Mesendoderm (in vitro differentiated cells): ENCODE measurements at places on chromosomes 12 and 14.

DNA sequence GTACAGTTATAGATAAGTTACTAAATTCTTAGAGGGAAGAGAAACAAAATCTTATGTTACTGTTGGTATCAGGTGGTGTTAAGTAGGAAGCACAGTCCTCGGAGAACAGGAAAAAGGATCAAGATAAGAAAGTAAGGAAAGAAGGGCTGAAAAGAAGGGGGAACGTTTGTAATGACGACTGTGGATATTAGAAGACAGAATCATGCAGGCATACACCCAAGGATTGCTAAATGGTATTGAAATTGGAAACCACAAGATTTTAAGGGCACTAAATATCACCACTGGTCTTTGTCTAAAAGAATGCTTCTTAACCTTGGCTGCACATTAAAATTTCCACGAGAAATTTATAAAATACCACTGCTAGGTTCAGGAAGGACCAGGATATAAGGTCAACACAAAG is 34.1 kb upstream of the ERGIC2 start:
- H3K4me3 ChIP-seq: no peak overlapping the region
- no peaks in the 10 kb centered on the region for H3K27me3 ChIP-seq
- H3K4me1 ChIP-seq: no peaks in the 10 kb centered on the region
- H3K36me3 ChIP-seq: no peaks in the 10 kb centered on the region
- no peak overlapping the region for H3K27ac ChIP-seq

- no peaks in the 10 kb centered on the region for H3K36me3 ChIP-seq
- no peaks in the 10 kb centered on the region for H3K27me3 ChIP-seq
- no peak overlapping the region for H3K27ac ChIP-seq
- DNase-seq: peak; percentile 58
- H3K4me1 ChIP-seq: no peaks in the 10 kb centered on the region
- H3K4me3 ChIP-seq: no peak overlapping the region
Observed at GRCh38 chr12:9049520-9050133, 60.3 kb downstream of the KLRG1 start.

- no peak overlapping the region for H3K27ac ChIP-seq
- no peaks in the 10 kb centered on the region for H3K36me3 ChIP-seq
- no peaks in the 10 kb centered on the region for H3K4me1 ChIP-seq
- H3K27me3 ChIP-seq: no peaks in the 10 kb centered on the region
- no peak overlapping the region for H3K4me3 ChIP-seq
Observed at GRCh38 chr14:89125216-89125615, 291.8 kb downstream of the FOXN3 start.

DNA sequence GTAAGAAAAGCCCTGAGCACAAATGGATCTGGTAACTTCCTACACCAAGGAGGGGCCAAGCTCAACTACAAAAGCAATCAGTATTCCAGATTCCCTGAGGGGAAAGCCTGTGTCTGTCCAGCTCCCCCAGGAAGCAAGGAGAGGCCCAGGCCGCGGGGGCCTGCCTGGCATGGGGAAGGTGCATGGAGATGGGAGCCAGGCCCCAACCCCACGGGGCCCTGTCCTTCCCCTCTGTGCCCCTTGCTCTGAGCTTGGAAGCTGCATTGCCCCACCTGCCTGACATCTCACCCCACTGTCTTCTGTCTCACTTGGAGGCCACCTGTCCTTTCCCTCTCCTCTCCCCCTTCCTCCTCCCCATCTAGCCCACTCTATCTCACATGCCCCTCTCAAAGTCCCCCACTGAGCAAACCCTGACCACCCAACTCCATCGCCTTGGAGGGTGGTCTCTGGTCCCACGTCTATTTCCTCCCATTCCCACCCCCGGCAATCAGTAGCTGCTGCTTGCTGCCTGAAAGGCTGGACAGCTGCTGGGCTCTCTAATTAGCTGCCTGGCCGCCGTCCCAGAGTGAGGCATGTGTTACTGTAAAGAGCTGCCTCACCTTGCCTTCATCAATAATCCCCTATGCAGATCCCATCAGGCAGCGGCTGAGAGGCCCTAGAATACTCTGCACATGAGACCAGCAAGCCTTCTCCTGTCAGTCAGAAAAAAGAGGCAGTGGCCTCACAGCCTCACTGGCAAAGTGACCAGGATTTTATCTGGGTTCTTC is 3.4 kb upstream of the TMEM229B start:
- no peaks in the 10 kb centered on the region for H3K27me3 ChIP-seq
- H3K36me3 ChIP-seq: no peaks in the 10 kb centered on the region
- peaks cover 7% of the 10 kb centered on the region for H3K4me1 ChIP-seq
- H3K27ac ChIP-seq: no peak overlapping the region
- DNase-seq: peak; percentile 59

DNA sequence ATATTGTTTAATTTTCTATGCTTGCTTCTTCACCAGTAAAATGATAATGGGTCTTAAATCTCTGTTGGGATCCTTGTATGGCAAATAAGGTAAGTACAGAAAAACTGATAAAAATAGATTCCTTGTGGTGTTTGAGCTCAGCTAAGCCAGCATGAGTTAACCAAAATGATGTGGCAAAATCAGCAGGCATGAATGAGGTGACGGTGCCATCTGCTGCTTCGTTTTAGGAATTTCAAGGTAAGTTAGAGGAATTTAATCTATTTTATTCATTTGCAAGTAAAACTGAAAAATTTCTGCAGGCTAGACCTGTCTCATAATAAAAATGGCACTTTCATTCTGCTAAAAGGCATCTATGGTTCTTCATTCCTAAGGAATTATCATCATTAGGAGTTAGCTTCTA is 10.0 kb upstream of the CLEC7A start:
- no peaks in the 10 kb centered on the region for H3K27me3 ChIP-seq
- H3K4me3 ChIP-seq: no peak overlapping the region
- H3K4me1 ChIP-seq: no peaks in the 10 kb centered on the region

DNA sequence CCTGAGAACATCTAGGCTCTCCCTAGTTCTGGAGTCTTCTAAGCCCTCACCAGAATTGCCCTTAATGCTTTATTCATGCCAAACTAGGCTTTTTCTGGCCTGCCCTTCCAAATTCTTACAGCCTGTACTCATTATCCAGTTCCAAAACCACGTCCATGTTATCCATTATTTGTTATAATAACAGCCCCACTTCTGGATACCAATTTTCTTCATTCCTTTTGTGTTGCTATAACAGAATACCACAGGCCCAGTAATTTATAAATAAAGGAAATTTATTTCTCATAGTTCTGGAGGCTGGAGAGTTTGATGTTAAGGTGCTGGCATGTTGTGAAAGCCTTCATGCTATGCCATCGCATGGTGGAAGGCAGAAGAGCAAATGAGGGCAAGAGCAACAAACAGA is 68.0 kb upstream of the AMIGO2 start:
- no peak overlapping the region for H3K27ac ChIP-seq
- H3K4me3 ChIP-seq: no peak overlapping the region
- H3K36me3 ChIP-seq: no peaks in the 10 kb centered on the region
- no peaks in the 10 kb centered on the region for H3K27me3 ChIP-seq

GRCh38 chr12:17528394-17528793 is 561.6 kb downstream of the RERGL start:
- H3K27me3 ChIP-seq: no peaks in the 10 kb centered on the region
- DNase-seq: peak; percentile 71
- H3K4me1 ChIP-seq: no peaks in the 10 kb centered on the region
- no peak overlapping the region for H3K4me3 ChIP-seq

GRCh38 chr14:104264495-104265265 is 126.3 kb downstream of the KIF26A start:
- no peak for DNase-seq
- no peaks in the 10 kb centered on the region for H3K4me1 ChIP-seq
- no peaks in the 10 kb centered on the region for H3K27me3 ChIP-seq
- H3K36me3 ChIP-seq: no peaks in the 10 kb centered on the region

DNA sequence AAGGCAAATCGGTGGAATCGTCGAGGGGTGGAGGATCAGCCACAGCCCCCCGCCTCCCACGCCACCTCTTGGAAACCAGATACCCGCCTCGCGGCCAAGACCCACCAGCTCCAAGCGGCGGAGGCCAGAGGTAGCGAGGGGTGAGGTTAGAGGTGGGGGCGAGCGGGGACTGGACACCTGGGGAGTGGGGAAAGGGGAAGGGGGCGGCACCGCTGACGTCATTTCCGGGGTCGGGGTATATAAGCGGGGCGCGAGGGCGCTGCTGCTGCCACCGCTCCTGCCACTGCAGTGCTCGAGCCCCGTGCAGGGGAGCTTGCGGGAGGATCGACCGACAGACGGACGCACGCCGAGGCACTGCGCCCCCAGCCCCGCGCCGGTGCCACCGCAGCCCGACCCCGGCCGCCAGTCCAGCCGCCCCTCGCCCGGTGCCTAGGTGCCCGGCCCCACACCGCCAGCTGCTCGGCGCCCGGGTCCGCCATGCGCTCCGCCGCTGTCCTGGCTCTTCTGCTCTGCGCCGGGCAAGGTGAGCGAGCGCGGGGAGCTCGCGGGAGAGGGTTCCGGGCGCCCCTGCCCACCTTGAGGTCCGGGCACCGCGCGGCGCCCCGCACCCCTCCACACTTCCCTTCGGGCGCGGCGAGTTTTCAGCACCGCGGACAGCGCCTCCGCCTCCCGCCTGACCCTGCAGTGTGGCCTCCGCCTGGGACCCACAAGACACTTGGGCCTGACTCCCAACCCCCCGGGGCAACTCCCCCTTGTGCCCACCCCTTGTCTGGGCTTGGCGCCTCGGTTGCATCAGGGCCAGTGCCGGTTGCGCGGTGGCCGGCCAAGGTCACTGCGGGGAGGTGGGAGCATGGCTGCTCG is at the start of gene CHGA:
Gene CHGA, plus strand, starts transcription at position 268 of the 861 bp plus-strand sequence. Its CDS starts 210 bp downstream, at position 478.
- peaks cover 2% of the 10 kb centered on the region for H3K4me1 ChIP-seq
- no peak within 1 kb of the TSS for H3K27ac ChIP-seq
- H3K36me3 ChIP-seq: no peaks in the 10 kb centered on the region
- H3K4me3 ChIP-seq: peak within 1 kb of the TSS; percentile 39

GRCh38 chr12:8860165-8860961 is 37.9 kb downstream of the A2ML1 start:
- H3K27me3 ChIP-seq: no peaks in the 10 kb centered on the region
- no peak overlapping the region for H3K4me3 ChIP-seq
- H3K27ac ChIP-seq: no peak overlapping the region
- H3K4me1 ChIP-seq: no peaks in the 10 kb centered on the region
- no peaks in the 10 kb centered on the region for H3K36me3 ChIP-seq
- peak; percentile 91 for DNase-seq

GRCh38 chr12:113416091-113416754 is 6.0 kb upstream of the SDSL start:
- H3K4me1 ChIP-seq: no peaks in the 10 kb centered on the region
- H3K27me3 ChIP-seq: no peaks in the 10 kb centered on the region
- no peak overlapping the region for H3K4me3 ChIP-seq
- H3K36me3 ChIP-seq: no peaks in the 10 kb centered on the region
- H3K27ac ChIP-seq: no peak overlapping the region

DNA sequence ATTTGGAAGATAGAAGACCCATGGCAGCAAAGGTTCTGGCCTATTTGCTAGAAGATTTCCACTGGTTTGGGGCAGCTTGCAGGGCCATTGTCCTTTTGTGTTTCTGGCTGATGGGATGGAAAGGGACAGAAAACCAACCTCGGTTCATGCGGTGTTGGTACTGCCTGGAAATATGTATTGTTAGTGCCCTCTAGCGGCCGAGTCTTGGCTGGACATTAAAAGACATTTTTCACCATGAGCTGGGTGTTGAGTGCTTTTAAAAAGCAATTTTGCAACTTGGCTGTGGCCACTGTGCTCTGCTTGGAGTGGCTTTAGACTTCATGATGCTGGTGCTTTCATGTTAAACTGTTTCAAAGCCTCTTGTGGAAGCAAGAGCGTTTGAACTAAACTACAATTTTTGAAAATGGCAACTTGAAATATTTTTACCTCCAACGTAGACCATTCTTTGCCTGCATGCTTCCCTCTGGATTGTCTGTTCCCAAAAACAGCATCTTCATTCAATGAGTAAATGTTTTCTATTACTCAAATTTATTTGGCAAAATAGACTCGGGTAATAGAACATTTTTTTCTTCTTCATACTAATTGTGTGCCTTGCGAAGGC is 102.7 kb upstream of the TBX5 start:
- H3K4me3 ChIP-seq: no peak overlapping the region
- no peaks in the 10 kb centered on the region for H3K27me3 ChIP-seq
- peak; percentile 87 for DNase-seq
- H3K27ac ChIP-seq: no peak overlapping the region
- no peaks in the 10 kb centered on the region for H3K4me1 ChIP-seq
- no peaks in the 10 kb centered on the region for H3K36me3 ChIP-seq

GRCh38 chr14:55399852-55400251 is 11.8 kb downstream of the ATG14 start:
- no peaks in the 10 kb centered on the region for H3K4me1 ChIP-seq
- DNase-seq: no peak
- H3K36me3 ChIP-seq: no peaks in the 10 kb centered on the region

DNA sequence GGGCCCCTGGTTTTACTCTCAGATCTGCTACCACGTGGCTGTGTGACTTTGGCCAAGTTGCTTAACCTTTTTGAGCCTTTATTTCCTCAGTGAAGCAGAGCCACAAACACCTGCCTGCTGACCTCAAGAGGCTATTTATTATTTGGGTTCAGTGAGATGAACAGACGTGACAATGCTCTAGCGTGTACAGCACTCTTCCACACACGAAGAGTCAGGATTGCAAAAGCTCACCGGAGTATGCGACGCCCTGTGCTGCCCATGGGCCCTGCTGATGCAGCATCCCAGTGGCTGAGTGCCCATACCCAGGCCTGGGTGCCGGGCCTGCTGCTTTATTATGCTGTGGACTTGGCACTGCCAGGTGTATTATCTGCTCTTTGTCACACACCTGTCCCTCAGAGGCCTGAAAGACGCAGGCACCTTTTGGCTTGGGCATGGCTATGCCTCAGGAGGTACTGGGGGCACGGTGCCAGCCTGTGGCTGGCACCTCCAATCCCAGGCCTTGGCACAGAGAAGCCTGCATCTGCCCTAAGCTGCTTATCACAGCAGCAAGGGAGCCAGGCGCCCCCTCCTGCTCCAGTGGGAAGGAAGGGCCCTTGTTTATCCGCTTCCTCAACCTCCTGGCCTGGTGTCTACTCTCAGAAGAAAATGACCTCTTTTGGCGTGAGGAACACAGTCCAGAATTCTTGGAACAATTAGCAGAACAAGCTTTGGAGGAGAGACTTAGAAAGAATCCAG is 22.3 kb upstream of the TC2N start:
- DNase-seq: no peak
- peaks cover 4% of the 10 kb centered on the region for H3K4me1 ChIP-seq
- no peak overlapping the region for H3K27ac ChIP-seq
- no peaks in the 10 kb centered on the region for H3K36me3 ChIP-seq
- H3K27me3 ChIP-seq: no peaks in the 10 kb centered on the region

GRCh38 chr12:6463216-6463615 is 7.3 kb downstream of the VAMP1 start:
- no peak for DNase-seq
- H3K27me3 ChIP-seq: no peaks in the 10 kb centered on the region
- H3K4me1 ChIP-seq: no peaks in the 10 kb centered on the region
- H3K4me3 ChIP-seq: no peak overlapping the region

- no peak overlapping the region for H3K27ac ChIP-seq
- H3K36me3 ChIP-seq: no peaks in the 10 kb centered on the region
- DNase-seq: no peak
- no peaks in the 10 kb centered on the region for H3K4me1 ChIP-seq
- no peaks in the 10 kb centered on the region for H3K27me3 ChIP-seq
Observed at GRCh38 chr14:97283005-97283403, 485.8 kb downstream of the VRK1 start.

GRCh38 chr12:45051572-45052125 is 750 bp upstream of the DBX2 start:
- peak; percentile 26 for DNase-seq
- no peak overlapping the region for H3K4me3 ChIP-seq
- no peaks in the 10 kb centered on the region for H3K4me1 ChIP-seq
- H3K27me3 ChIP-seq: peaks cover 16% of the 10 kb centered on the region
- no peaks in the 10 kb centered on the region for H3K36me3 ChIP-seq

GRCh38 chr12:71671311-71671710 is 7.2 kb downstream of the THAP2 start:
- H3K4me3 ChIP-seq: no peak overlapping the region
- H3K27ac ChIP-seq: no peak overlapping the region
- H3K4me1 ChIP-seq: peaks cover 2% of the 10 kb centered on the region
- DNase-seq: peak; percentile 58
- no peaks in the 10 kb centered on the region for H3K36me3 ChIP-seq
